ENCODE measurements at places on chromosomes 7 and 10.
A peak's percentile ranks its signal among the peaks of the same experiment; 100 is the strongest.

GRCh38 chr7:877312-878232, 1.2 kb downstream of the GET4 start:
- no peak for DNase-seq

- no peak for DNase-seq
Measured at GRCh38 chr7:106074257-106074656, 37.9 kb downstream of the SYPL1 start.

GRCh38 chr10:91247360-91248111, 27.1 kb downstream of the PCGF5 start:
- no peak for DNase-seq

GRCh38 chr7:68321076-68321639, 1277.1 kb upstream of the AUTS2 start:
- no peak for DNase-seq

DNA sequence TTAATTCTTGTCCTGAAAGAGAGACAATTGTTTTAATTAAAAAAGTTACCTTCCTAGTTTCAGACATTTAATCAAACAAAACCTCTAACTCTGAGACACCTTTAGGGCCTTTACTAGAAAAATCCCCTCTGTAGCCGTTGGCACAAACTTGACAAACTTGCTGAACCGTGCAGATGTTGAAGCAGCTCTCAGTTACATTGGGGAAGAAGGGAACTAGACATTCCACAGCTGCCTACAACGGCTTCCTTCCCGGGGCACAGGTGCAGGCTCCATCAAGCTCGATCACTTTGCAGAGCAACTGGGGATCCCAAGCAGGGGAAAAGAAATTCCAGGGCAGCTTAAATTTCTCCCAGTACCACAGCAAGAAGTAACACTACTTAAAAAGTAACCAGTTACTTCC, 141.3 kb downstream of the SKAP2 start:
- DNase-seq = no peak

DNA sequence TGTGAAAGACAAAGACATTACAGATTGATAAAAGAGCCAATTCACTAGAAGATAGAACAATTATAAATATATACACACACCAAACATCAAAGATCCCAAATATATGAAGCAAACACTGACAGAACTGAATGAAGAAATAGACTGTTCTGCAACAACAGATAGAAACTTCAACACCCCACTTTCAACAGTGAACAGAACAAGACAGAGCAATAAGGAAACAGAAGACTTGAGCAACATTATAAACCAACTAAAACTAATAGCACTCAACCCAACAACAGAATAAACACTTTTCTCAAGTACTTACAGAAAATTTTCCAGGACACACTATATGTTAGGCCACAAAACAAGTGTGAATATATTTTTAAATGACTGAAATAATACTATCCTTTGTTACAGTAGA, 10.9 kb downstream of the CDCA7L start:
- peak; percentile 64 for DNase-seq

- no peak for DNase-seq
Measured at GRCh38 chr7:23742051-23742450, 32.0 kb downstream of the STK31 start.

DNA sequence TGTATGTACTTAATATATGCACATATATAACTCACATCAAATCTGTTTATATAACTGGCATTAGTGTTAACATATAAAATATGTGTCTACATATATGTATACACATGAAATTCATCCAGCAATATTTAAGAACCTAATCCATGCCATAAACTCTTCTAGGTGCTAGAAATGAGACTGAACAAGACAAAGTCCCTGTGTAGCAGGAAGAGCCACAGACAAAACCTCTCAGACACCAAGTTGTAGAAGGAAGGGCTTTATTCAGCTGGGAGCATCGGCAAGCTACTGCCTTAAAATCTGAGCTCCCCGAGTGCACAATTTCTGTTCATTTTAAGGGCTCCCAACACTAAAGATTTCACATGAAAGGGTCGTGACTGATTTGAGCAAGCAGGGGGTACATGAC, 52.5 kb downstream of the CRPPA start:
- no peak for DNase-seq

DNA sequence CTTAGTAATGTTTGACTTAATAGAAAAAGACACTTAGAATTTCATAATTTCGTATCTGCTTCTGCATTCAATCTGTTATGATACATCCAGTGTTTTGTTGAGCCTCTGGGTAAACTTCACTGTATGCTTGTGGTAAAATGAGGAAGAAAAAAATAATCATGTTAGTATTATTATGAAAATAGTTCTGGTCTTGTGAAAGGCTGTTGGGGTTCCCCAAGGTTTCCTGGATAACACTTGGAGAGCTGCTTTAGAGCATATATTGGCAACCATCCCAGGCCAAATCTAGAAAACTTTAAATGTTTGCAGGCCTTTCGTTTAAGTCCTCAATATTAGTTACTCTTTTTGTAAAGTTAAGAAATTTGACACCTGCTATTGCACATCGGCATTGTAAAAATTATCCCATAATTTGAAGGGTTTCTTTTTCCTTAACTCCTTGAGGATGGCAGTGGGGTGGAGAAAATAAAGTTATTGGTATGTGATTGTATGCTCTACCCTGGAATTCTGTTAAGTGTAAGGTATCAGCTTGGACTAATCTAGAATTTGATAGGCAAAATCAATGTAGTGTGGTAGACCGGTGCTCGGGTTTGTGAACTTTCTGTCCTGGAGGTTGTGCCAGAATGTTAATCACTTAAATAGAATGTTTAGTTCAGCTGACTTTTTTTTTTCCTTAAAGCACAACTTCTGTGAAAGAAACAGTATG, 54.5 kb downstream of the WAC start:
- DNase-seq = peak; percentile 89

DNA sequence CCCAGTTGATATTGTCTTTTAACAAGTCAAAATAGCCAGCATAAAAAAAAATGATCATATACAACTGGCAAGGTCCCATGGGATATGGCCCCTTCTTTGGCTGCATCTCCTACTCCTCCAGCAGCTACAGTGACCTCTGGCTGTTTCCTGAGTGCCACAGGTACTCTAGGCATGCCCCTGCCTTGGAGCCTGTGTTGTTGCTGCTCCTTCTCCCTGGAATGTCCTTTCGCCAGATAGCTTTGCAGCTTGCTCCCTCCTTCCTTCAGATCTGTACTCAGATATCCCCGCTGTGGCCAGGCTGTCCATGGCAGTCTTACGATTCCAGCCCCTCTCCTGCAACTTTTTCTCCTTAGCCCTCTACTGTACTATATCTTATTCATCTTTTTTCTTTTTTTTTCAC, 23.3 kb downstream of the CNNM2 start:
- no peak for DNase-seq

DNA sequence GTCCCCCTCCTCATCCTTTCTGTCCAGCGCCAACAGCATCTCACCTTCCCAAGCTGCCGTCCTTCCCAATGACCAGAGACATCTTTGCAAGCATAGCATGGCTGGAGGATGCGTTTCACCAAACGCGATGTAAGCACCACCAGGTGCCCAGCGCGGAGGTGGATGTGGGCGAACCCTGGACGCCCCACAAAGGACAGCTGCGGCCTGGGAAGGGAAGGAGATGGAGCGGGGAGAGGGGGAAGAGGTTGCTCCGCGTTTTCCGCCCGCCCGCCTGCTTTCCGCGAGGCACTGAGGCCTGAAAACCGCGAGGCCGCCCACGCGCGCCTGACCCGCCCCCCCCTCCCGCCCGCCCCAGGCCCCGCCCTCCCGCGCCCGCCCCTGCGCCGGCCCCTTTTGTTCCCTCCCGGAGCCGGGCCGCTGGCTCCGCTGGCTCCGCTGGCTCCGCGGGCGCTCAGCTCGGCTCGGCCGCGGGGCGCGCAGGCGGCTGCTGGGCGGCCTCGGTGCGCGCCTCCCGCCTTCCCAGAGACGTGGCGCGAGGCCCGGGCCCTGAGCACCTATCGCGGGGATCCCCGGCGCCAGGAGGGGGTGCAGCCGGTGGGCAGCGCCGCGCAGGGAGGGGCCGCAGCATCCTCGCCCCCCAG, at the start of gene CLIP2:
Gene CLIP2 (plus strand): TSS at position 390 of the 641 bp plus-strand sequence. CDS start 28,140 bp downstream, outside the sequence.
- peak; percentile 68 for DNase-seq

GRCh38 chr10:723973-724372, 34.5 kb upstream of the DIP2C start:
- DNase-seq = no peak

DNA sequence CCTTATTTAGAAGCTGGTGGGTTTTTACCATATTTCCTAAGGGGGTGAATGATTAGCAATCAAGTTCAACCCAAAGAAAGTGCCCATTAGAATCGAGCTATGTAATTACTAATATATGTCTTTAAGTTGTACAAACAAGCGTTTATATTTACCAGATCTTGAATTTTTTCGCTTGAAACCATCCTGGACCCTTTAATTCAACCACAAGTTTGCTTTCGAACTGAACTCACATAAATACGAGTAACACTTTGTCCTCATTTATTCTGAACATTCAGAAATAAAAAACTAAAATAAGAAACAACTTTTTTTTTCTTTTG, 1.5 kb downstream of the SRI start:
- peak; percentile 83 for DNase-seq

DNA sequence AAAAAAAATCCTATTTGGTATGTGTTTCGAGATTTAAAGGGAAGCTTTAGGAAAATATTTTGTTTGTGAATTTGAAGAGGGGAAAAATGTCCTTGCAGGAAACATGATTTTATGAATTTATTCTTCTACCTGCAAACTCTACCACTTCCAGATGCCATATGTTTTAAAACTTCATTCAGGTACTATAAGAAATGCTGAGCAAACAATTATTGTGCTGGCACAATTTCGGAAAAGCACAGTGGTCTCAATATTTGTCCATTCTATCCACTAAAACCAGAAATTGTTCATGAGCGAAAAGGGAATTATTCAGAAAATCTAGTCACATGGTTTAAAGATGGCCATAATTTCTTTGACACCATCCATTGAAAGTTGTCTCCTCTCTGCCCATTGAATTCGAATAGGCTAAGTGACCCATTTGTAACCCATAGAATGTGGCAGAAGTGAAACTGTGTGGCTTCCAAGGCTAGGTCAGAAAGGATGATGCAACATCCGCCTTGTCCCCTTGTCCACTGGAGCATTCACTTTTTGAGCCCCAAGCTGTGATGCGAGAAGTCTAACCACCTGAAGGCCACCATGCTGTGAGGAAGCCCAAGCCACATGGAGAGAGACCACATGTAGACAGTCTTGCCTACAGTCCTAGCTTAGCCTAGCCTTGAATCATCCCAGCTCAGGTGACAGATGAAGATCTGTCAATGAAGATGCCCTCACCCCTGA, 189.8 kb upstream of the PRKCQ start:
- DNase-seq = peak; percentile 21

- no peak for DNase-seq
Measured at GRCh38 chr10:30820261-30820991, 190.9 kb upstream of the LYZL2 start.

GRCh38 chr10:71790749-71791440, 17.6 kb upstream of the VSIR start:
- no peak for DNase-seq

GRCh38 chr7:115410434-115410820, 488.5 kb downstream of the MDFIC start:
- DNase-seq = peak; percentile 43

- no peak for DNase-seq
Measured at GRCh38 chr10:58714409-58714808, 201.7 kb downstream of the BICC1 start.

GRCh38 chr10:120205368-120206018, 251.5 kb upstream of the PLPP4 start:
- no peak for DNase-seq

DNA sequence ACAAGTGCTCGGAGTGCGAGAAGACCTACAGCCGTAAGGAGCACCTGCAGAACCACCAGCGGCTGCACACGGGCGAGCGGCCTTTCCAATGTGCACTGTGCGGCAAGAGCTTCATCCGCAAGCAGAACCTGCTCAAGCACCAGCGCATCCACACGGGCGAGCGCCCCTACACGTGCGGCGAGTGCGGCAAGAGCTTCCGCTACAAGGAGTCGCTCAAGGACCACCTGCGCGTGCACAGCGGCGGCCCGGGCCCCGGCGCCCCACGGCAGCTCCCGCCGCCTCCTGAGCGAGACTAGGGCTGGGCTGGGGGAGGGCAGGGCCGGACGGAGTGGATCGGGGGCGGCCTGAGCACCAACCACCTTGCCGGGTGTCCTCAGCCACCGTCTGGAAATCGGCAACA, 15.1 kb upstream of the ZNF212 start:
- no peak for DNase-seq

DNA sequence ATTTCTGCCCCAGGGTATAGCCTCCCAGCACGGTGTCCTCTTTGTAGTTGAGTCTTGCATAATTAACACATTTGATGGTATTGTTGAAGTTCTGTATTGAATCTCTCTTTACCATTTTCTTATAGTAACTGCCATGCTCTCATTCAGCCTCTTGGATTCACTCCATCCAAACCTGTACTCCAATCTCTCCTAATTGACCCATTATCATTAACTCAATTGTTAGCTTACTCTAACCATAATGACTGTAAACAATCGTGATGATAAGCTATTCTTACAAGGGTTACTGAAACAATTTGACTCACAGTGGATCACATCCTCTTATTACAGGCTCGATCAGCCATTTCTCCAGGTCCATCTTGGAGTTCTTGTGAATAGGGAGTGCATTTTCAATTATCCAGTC, 191.9 kb upstream of the AGK start:
- DNase-seq = no peak

DNA sequence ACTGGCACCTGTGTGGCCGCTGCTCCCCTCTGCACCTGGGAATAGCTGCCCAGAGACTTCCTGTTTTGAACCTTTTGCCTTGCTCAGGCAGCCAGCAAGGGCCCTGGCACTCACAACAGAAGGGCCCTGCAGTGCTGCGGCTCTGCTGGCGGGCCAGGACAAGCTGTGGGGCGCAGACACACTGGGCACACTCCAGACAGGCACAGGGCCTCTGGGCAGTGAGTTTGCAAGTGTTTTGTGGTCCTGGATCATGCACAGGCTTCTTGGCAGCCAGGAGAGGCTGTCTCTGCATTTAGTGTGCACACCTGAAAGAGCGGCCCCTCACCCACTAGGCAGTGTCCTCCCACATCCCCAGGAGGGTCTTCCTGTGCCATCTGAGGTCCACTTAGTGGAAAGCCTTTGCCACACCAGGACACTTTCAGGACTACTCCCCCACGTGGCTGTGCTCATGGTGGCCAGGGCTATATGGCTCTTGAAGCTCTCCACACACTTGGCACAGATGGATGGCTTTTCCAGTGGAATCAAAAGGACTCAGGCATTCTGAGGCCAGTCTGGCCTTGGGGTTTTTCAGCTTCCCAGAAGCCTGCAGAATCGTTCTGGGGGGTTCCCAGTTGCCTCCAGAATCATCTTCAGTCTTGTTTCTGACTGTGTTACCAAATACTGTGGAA, 5.0 kb upstream of the ATP6V0E2 start:
- DNase-seq = no peak

- no peak for DNase-seq
Measured at GRCh38 chr7:127817466-127817865, 165.5 kb downstream of the SND1 start.

- DNase-seq = no peak
Measured at GRCh38 chr7:142488842-142489241, 231.0 kb upstream of the PRSS58 start.

- no peak for DNase-seq
Measured at GRCh38 chr7:123122916-123123315, 76.9 kb downstream of the SLC13A1 start.

Measured in inflammatory macrophage treated with lipopolysaccharide for 1 hour (primary cell).